Activated T-helper 1 cell treated with anti-CD3 and anti-CD28 coated beads, Interleukin-12 subunit alpha, Interleukin-12 subunit beta, Interleukin-2, Interleukin-4 antibody, amounts not matched to agents 30 ng/mL and 10 ng/mL and 1 ng/mL, durations not matched to agents 14 hours and 24 hours and 36 hours (primary cell): ENCODE measurements at places on chromosomes 4 and X.

DNA sequence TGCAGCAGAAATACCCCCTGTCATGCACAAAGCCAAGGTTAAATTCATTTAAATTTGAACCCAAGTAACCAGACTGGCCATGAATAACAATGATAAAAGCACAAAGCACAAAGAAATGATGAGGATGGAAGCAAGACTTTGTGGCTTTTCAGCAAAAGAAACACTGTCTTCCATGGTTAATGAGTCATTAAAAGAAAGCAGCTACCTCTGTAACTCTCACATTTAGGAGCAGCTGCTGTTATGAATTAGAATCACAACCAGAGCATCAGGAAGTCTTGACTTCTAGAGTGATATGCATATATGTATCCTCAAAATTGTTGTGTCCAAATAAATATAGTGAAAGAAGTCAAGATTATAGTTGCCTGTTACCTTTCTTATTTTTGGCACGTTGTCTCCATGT lies 70.7 kb upstream of the RPS6KA6 start:
- no peak overlapping the region for H3K27ac ChIP-seq
- no peaks in the 10 kb centered on the region for H3K36me3 ChIP-seq
- no peaks in the 10 kb centered on the region for H3K27me3 ChIP-seq
- no peak for DNase-seq
- no peaks in the 10 kb centered on the region for H3K4me1 ChIP-seq

DNA sequence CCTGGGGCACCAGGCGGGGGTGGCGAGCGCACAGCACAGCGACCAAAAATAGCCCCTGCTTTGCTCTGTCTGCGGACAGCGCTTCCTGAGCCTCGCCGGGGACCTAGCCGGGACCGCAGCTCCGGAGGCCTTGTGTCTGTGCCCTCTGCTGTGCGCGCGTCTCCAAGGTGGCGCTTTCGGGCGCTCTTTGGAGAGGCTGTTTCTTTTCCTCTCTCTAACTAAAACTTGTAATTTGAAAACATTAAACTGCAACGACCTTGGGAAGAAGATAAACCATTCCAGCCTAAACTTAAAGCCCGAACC lies 3.4 kb downstream of the ARX start:
- H3K4me3 ChIP-seq, result no peak overlapping the region
- peaks cover 2% of the 10 kb centered on the region for H3K4me1 ChIP-seq
- H3K27me3 ChIP-seq, result peaks cover 62% of the 10 kb centered on the region

GRCh38 chrX:48937054-48937907 lies 18.5 kb upstream of the PIM2 start:
- DNase-seq, result peak; percentile 85
- H3K27ac ChIP-seq, result peak overlapping the region; percentile 97
- H3K27me3 ChIP-seq, result no peaks in the 10 kb centered on the region
- peaks cover 52% of the 10 kb centered on the region for H3K36me3 ChIP-seq

- no peak overlapping the region for H3K4me3 ChIP-seq
- no peaks in the 10 kb centered on the region for H3K4me1 ChIP-seq
- H3K27me3 ChIP-seq, result no peaks in the 10 kb centered on the region
- no peak overlapping the region for H3K27ac ChIP-seq
Observed at GRCh38 chrX:63513825-63514568, 162.9 kb upstream of the SPIN4 start.

- DNase-seq, result no peak
- H3K27ac ChIP-seq, result no peak overlapping the region
- peaks cover 4% of the 10 kb centered on the region for H3K36me3 ChIP-seq
- peaks cover 40% of the 10 kb centered on the region for H3K4me1 ChIP-seq
- no peak overlapping the region for H3K4me3 ChIP-seq
- H3K27me3 ChIP-seq, result no peaks in the 10 kb centered on the region
Observed at GRCh38 chr4:103097112-103097511, 2.5 kb downstream of the BDH2 start.

GRCh38 chrX:68043713-68044438 lies 389.4 kb downstream of the OPHN1 start:
- H3K27me3 ChIP-seq, result no peaks in the 10 kb centered on the region
- DNase-seq, result no peak

- no peak for DNase-seq
- peak overlapping the region; percentile 47 for H3K4me3 ChIP-seq
- no peaks in the 10 kb centered on the region for H3K36me3 ChIP-seq
- no peaks in the 10 kb centered on the region for H3K4me1 ChIP-seq
Observed at GRCh38 chrX:84186603-84187532, 1.1 kb downstream of the RPS6KA6 start.

DNA sequence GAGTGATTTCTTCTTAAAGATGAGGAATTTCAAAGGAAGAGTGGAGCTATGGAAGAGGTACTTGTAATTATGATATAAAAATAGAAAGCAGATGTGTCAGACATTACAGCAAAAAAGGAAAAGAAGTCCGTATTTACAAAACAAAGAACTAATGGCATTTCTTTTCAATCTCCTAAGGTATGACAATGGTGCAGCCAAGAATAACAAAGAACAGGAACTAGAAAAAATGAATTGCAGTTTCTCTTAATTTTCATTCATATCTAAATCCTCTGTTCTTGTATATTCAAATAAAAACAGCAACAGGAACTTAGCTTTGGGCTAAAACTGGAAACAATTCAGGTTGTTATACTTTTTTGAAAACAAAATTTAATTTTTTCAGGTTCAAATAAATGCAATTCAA lies 105.1 kb downstream of the SPRY1 start:
- peaks cover 23% of the 10 kb centered on the region for H3K27me3 ChIP-seq
- no peak overlapping the region for H3K4me3 ChIP-seq
- no peak for DNase-seq
- no peak overlapping the region for H3K27ac ChIP-seq
- peaks cover 2% of the 10 kb centered on the region for H3K36me3 ChIP-seq

- no peaks in the 10 kb centered on the region for H3K4me1 ChIP-seq
- H3K27ac ChIP-seq, result no peak overlapping the region
- no peak for DNase-seq
- H3K36me3 ChIP-seq, result no peaks in the 10 kb centered on the region
Observed at GRCh38 chr4:8171984-8172924, 13.6 kb upstream of the ABLIM2 start.

GRCh38 chr4:14961292-14961691 lies 41.0 kb upstream of the CPEB2 start:
- H3K4me3 ChIP-seq, result no peak overlapping the region
- no peaks in the 10 kb centered on the region for H3K36me3 ChIP-seq
- no peaks in the 10 kb centered on the region for H3K27me3 ChIP-seq
- DNase-seq, result no peak

- DNase-seq, result no peak
- no peak overlapping the region for H3K27ac ChIP-seq
- no peaks in the 10 kb centered on the region for H3K27me3 ChIP-seq
- no peaks in the 10 kb centered on the region for H3K4me1 ChIP-seq
- H3K4me3 ChIP-seq, result no peak overlapping the region
- no peaks in the 10 kb centered on the region for H3K36me3 ChIP-seq
Observed at GRCh38 chr4:139229534-139230039, 50.4 kb downstream of the MGARP start.

DNA sequence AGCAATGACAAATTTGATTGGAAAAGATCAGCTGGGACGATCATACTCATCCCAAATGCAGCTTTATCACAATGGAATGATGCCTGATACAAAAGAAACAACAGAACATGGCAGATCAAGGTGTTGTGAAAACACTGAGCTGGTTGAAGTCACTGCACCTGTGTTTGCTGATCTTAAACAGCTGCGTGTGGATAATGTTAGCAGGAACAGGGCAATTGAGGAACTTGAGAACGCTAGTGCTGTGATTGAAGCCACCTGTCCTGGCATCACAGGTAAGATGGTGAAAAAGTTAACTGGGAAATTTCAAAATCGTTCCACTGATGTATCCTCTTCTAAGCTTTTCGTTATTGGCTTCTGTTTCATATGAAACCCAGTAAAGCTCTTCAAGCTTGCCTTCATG lies 27.4 kb upstream of the SOD3 start:
- no peak overlapping the region for H3K4me3 ChIP-seq
- no peaks in the 10 kb centered on the region for H3K36me3 ChIP-seq
- H3K27ac ChIP-seq, result no peak overlapping the region
- peaks cover 8% of the 10 kb centered on the region for H3K4me1 ChIP-seq
- DNase-seq, result no peak

DNA sequence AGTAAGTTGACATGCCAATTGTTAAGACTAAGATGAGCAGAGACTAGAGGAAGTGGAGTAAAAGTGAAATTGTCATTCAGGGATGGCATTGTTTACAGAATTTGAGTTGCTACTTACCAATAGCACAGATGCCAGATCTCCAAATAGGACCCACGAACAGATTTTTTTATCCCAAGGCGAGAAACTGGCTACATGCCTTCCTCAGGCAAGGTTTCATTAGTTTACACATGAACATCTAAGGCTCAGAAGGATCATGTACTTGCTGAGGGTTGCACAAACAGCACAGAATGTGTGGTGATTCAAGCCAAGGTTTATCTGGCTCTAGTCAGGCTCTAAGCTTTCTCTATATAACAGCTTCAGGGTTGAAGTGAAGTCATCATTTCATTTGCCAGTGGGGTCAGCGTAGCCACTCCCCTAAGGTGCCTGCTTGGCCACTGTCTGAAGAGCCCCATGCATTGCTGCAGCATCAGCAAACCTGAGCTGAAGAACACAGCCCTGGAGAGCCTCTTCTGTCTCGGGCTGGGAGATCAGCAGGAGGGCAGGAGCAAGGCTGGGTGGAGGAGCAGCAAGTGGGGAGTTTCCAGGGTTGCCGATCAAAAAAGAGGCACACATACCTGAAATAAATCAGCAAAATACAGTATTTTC lies 193.0 kb upstream of the LCORL start:
- H3K4me1 ChIP-seq, result no peaks in the 10 kb centered on the region
- no peaks in the 10 kb centered on the region for H3K36me3 ChIP-seq
- H3K4me3 ChIP-seq, result no peak overlapping the region
- no peaks in the 10 kb centered on the region for H3K27me3 ChIP-seq

GRCh38 chr4:156581282-156582063 lies 390.1 kb downstream of the PDGFC start:
- no peaks in the 10 kb centered on the region for H3K36me3 ChIP-seq
- no peak overlapping the region for H3K27ac ChIP-seq
- H3K4me1 ChIP-seq, result no peaks in the 10 kb centered on the region

GRCh38 chr4:38775326-38775725 lies 7.5 kb downstream of the TLR10 start:
- DNase-seq, result no peak
- peaks cover 5% of the 10 kb centered on the region for H3K36me3 ChIP-seq
- peaks cover 21% of the 10 kb centered on the region for H3K27me3 ChIP-seq
- H3K4me3 ChIP-seq, result no peak overlapping the region
- no peak overlapping the region for H3K27ac ChIP-seq

GRCh38 chr4:25002681-25003080 lies 28.1 kb downstream of the LGI2 start:
- DNase-seq, result no peak
- H3K4me3 ChIP-seq, result no peak overlapping the region
- H3K27me3 ChIP-seq, result peaks cover 13% of the 10 kb centered on the region
- H3K27ac ChIP-seq, result no peak overlapping the region
- H3K4me1 ChIP-seq, result no peaks in the 10 kb centered on the region

- no peaks in the 10 kb centered on the region for H3K27me3 ChIP-seq
- H3K4me1 ChIP-seq, result no peaks in the 10 kb centered on the region
- DNase-seq, result no peak
- H3K4me3 ChIP-seq, result no peak overlapping the region
Observed at GRCh38 chrX:80229626-80230025, 190.6 kb upstream of the TENT5D start.

GRCh38 chrX:69255441-69256290 lies 90.4 kb upstream of the PJA1 start:
- H3K27me3 ChIP-seq, result peaks cover 2% of the 10 kb centered on the region
- no peak for DNase-seq
- no peaks in the 10 kb centered on the region for H3K36me3 ChIP-seq
- no peaks in the 10 kb centered on the region for H3K4me1 ChIP-seq

- H3K27me3 ChIP-seq, result no peaks in the 10 kb centered on the region
- H3K36me3 ChIP-seq, result peaks cover 18% of the 10 kb centered on the region
- H3K27ac ChIP-seq, result no peak overlapping the region
- H3K4me1 ChIP-seq, result no peaks in the 10 kb centered on the region
Observed at GRCh38 chr4:16187455-16187854, 38.8 kb downstream of the TAPT1 start.

- H3K4me1 ChIP-seq, result no peaks in the 10 kb centered on the region
- H3K27me3 ChIP-seq, result no peaks in the 10 kb centered on the region
- no peak for DNase-seq
- no peaks in the 10 kb centered on the region for H3K36me3 ChIP-seq
- H3K27ac ChIP-seq, result no peak overlapping the region
Observed at GRCh38 chr4:61520681-61521160, 320.6 kb downstream of the ADGRL3 start.

DNA sequence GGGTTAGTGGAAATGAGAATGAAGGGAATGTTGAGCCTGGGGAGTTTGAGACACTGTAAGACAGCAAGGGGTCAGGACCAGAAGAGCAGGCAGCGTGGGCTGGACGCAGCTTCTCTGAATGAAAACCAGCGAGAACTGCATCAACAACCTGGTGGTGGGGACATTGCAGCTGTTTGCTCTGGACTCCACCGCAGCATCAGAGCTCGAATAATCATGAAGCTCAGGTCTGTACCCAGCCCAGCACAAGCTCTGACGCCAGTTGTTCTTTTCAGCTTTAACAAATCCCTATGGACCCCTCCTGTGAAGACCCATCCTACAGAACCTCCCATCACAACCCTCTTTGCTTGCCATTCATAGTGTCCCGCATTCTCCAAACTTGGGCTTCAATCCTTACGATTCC lies 106.8 kb upstream of the PNPLA4 start:
- DNase-seq, result no peak
- H3K27ac ChIP-seq, result no peak overlapping the region
- no peaks in the 10 kb centered on the region for H3K27me3 ChIP-seq
- H3K4me3 ChIP-seq, result no peak overlapping the region

GRCh38 chr4:4408132-4408523 lies 21.2 kb downstream of the NSG1 start:
- H3K4me1 ChIP-seq, result no peaks in the 10 kb centered on the region
- H3K27me3 ChIP-seq, result no peaks in the 10 kb centered on the region
- H3K36me3 ChIP-seq, result no peaks in the 10 kb centered on the region
- H3K4me3 ChIP-seq, result no peak overlapping the region
- no peak overlapping the region for H3K27ac ChIP-seq

DNA sequence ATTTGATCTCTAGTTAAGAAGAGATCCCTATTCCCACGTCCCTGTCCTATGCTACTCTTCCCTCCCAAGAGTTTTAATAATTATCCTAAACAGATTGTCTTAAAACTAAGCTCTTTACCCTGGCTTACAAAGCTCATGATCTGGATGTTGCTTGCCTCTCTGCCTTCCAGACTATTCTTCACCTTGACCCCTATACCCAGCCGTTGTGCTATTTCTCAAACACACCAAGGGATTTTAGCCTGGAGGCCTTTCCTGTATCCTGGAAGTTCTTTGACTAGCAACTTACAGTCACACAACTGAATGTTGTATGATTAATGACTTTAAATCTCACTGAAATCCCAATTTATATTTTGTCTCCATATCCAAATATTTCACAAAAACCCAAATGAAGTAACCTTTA lies 314.9 kb downstream of the ADGRL3 start:
- no peaks in the 10 kb centered on the region for H3K4me1 ChIP-seq
- H3K27me3 ChIP-seq, result no peaks in the 10 kb centered on the region
- no peak for DNase-seq
- no peak overlapping the region for H3K27ac ChIP-seq
